ENCODE measurements at places on chromosomes 4 and X.

- DNase-seq: no peak
These were observed 420.5 kb downstream of the TLL1 start for GRCh38 chr4:166293556-166293955.

- no peak for DNase-seq
These were observed 62.3 kb downstream of the UCHL1 start for GRCh38 chr4:41318839-41319530.

- DNase-seq: no peak
These were observed 217.2 kb upstream of the PCDH18 start for GRCh38 chr4:137749466-137749865.

DNA sequence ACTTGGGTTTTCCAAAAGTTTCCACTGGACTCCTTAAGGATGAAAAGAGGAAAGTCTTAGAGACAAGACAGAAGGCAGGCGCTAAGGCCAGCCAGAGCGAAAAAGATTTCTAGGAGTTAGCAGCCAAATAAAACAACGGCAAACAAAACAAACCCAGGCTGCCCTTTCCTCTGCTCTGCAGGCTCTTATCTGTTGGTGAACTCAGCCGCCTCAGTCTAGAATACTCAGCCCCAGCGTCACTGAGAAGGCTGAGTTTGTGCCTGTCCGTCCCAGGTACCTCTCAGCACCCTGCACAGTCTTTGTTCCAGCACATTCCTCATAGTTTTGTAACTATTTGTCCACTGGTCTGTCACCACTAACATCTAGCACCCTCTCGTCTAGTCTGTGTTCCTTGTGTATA, 75.6 kb upstream of the FAM9C start:
- no peak for DNase-seq

DNA sequence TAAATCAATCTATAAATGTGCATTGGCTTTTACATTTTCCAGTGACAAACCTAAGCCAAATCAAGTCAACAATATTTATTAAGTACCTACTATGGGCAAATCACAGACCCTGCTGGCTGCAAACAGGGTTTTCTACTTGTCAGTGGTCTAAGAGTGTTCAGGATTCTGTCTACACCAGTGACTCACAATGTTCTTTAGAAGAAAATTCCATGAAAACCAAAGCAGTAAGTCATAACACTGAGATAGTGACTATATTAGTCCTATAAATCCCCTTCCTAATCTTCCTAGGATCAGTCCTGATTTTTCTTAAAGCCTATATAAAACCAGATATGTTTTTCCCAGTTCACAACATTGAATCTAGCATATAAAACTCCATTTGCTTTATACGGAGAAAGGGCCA, 69.7 kb downstream of the PPP3CA start:
- no peak for DNase-seq

DNA sequence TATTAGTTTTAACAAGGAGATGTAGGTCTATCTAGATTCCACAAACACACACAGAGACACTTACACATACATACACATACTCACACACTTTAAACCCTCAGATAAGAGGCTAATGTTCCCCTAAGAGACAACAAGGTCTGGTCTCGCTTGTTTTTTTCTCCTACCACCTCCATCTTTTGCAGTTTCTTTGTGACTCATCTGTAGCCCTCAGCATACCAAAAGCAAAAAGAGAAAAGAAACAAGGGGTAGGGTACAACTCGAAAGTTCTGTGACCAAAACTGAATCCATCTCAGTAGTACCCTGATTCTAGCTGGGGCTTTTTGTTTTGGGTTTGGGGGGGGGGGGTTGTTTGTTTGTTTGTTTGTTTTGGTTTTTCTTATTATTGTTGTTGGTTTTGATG, 12.2 kb upstream of the EXOSC9 start:
- DNase-seq: no peak

GRCh38 chr4:13478131-13478530, 6.0 kb downstream of the RAB28 start:
- no peak for DNase-seq

GRCh38 chr4:129080129-129080528, 13.2 kb downstream of the SCLT1 start:
- DNase-seq: no peak

- no peak for DNase-seq
These were observed 13.1 kb upstream of the EOLA1 start for GRCh38 chrX:149527705-149528104.

DNA sequence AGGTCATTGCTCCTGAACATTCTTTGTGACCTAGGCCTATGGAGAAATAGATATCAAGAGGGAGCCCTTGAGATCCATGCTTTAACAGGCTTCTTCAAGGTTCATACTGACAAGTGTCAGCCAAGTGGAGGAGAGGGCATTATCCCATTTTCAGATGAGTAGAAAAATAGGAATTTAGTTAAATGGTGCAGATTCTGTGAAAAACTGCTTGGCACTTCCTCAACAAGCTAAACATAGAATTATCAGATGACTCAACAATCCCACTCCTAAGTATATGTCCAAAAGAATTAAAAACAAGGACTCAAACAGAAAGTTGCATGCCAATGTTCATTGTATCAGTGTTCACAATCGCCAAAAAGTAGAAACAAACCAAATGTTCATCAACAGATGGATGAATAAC, 43.8 kb upstream of the KCNIP4 start:
- no peak for DNase-seq

DNA sequence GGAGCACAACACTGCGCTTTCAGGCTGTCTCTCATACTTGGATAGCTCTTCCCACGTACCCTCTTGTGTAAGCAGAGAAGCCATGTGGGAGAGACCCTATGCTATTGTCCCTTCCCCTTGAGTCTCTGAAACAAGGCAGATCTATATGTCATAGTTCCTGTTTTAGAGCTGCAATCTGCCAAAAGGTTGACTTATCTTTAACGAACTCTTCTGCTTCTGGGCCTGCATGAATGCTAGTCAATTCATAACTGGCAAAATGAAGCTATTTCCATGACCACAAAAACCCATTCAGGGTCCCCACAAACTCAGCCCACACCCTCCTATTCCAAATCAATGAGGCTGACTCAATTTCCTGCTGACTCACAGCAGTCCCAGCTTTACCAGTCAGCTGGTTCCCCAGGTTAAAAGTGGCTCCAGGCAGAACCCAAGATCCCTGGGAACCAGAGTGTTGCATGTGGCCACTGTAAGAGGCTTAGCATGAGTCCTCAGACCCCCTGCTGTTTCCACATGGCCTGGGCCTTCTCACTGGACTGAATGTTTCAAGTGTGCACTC, 25.3 kb upstream of the SOD3 start:
- no peak for DNase-seq

GRCh38 chr4:152735396-152735859, 44.1 kb downstream of the TIGD4 start:
- no peak for DNase-seq

DNA sequence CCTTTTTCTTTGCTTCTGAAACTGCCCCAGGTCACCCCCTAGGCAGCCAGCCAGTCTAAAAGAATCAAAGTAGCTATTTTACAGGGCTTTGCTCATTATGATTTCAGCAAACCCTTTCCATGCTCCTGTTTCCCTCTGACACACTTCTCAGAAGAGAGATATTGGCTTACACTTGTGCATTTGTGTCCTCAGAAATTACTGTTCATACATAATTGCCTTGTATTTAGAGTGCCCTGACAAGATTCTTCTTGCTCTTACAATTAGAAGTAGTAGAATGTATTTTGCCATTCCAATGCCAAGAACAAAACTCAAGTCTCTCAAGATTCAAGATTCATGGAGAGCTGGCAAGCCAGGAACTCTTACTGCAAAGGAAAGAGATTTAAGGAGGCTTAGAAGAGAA, 531.0 kb upstream of the ZFP42 start:
- no peak for DNase-seq

DNA sequence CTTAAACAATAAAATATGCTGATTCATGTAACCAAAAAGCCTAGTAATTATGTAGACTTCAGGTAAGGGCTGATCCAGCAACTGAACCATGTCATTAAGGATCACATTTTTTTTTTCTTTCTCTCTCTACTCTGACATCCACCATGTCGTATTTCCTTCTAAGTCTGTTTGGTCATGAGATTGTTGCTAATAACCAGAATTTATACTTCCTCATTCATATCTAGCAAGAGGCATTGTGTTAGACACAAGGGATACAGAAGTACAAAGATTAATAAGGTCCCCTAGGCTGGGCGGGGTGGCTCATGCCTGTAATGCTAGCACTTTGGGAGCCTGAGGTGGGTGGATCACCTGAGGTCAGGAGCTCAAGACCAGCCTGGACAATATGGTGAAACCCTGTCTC, 24.1 kb downstream of the PHEX start:
- DNase-seq: no peak

GRCh38 chr4:121597346-121597934, 99.3 kb downstream of the ANXA5 start:
- no peak for DNase-seq

DNA sequence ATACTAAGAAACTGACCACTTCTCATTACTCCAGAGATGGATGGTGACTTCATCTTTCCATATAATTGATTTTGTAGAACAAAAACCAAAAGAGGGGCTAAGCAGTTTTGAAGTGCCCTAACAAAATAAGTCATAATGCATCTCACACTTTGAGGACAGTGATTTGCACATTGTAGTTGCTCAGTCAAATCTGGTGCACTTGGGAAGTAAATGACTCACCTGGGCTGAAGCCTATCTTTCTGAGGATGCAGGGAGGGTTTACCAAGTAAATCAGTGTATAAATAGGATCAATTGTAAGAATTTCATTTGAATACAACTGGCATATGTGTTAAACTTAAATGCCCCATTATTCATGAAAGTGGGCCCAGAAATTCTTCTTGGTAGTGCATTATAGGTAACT, 134.2 kb downstream of the DCLK2 start:
- no peak for DNase-seq

GRCh38 chr4:145732001-145732815, 52.3 kb downstream of the C4orf51 start:
- no peak for DNase-seq

DNA sequence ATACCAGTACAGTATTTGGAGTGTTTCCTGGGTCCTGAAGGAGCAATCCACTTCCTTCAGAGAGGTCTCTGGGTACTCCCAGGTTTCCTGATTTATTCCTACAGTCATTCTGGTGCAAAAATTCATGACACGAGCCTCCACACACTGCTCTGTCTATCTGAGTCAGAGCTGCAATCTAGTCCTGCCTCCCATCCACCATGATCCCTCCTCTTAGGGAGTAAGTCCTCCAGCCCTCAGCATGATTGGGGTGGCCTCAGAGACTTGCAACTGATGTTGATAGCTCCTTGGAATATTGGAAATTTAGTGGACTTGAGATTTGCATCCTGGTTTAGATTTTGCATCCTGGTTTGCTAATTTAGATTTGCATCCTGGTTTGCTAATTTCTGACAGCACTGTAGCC, 20.5 kb downstream of the CNGA1 start:
- no peak for DNase-seq

- no peak for DNase-seq
These were observed 4.0 kb downstream of the SRPX start for GRCh38 chrX:38216642-38217041.

GRCh38 chrX:119374736-119375135, 24.4 kb upstream of the SLC25A43 start:
- DNase-seq: no peak

GRCh38 chrX:134026565-134027311, 41.3 kb upstream of the GPC3 start:
- DNase-seq: no peak

- no peak for DNase-seq
These were observed 223.0 kb downstream of the PAPSS1 start for GRCh38 chr4:107497054-107497453.

DNA sequence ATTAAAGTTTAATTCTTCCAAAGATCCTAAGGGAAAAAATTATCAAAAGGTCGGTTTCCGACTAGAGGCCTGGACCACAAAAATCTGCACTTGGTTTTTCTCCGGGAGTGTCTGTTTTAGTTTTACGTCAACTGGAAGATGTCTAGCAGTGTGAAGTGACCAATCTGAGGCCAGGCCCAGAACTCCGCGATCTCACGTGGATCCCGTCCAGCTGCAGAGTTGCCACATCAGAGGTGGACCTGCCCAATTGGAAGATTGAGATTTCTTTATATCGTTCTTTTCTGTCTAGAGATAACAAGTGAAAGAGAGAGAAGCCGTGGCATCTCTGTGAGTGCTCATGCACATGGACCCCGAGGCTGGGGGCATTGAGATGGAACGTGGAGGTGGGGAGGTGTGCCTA, 115.8 kb downstream of the AFF1 start:
- DNase-seq: no peak

DNA sequence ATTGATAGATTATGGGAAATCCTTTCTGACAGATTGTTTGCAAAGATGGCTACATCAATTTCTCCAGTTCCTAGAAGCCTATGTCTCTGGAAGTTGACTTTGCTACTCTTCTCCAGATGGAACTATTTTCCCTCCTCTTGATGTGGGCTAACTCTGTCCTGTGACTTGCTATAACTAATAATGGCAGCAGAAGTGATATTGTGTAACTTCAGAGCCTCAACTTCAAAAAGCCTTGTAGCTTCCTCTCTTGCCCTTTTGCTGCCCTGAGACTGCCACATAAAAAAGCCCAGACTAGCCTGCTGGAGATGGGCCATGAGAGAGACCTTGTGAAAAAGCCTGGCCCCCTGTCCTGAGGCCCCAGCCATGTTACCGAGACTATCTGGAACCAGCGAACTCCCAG, 210.7 kb upstream of the SLC7A11 start:
- DNase-seq: no peak

GRCh38 chr4:84887824-84888223, 78.7 kb downstream of the WDFY3 start:
- no peak for DNase-seq

- DNase-seq: no peak
These were observed 23.7 kb downstream of the MAOA start for GRCh38 chrX:43679778-43680177.

- no peak for DNase-seq
These were observed 2628.2 kb downstream of the ARAP2 start for GRCh38 chr4:33616121-33616520.

DNA sequence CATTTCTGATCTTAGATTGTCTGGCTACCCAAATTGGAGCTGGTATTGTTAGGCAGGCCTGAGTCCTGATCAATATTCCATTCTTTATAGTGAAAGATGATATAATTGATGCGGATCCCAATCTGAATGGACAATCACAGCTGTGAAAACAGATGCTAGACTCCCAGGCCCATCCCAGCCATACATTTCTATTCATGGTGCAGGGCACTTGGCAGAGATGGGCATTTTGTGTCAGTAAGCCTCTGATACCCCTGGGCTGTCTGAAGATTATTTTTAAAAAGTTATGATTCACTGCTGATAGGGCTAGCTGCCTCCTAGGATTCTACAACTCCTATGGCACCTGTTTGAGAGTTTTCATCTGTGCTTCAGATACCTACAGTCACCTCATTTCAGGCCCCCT, 61.2 kb upstream of the TSPAN7 start:
- no peak for DNase-seq

GRCh38 chrX:72141372-72142004, 9.8 kb upstream of the RTL5 start:
- peak; percentile 5 for DNase-seq

- no peak for DNase-seq
These were observed 168.9 kb upstream of the EDNRA start for GRCh38 chr4:147311956-147312355.

DNA sequence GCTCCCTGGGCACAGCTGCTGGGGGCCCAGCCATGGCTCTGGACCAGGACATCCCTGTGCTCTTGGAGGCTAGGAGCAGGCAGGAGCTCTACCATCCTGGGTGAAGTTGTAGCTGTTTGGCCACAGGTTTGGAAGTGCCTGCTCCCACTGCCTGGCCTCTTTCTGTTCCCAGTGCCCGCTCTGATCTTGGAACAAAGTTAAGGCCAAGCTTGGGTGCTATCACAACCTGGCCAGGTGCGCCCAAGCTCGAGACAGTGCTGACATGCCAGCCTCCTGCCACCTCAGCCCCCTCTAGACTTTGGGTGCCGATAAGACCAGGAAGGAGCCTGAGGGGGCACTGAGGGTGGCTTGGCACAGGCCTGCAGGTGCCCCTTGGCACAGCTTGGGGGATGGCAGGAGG, 686.1 kb upstream of the AADAT start:
- no peak for DNase-seq

All from NCI-H2081 treated with DMSO at 0.1 percent for 48 hours (cell line).